RPMI7951 (cell line): ENCODE measurements at places on chromosomes 12 and 14.
A peak's percentile ranks its signal among the peaks of the same experiment; 100 is the strongest.

- DNase-seq, result no peak
Observed at GRCh38 chr12:131829791-131830334, 1.7 kb downstream of the MMP17 start.

- no peak for DNase-seq
Observed at GRCh38 chr12:19855851-19856250, 416.6 kb downstream of the AEBP2 start.

GRCh38 chr14:92154283-92154942 lies 32.6 kb downstream of the CPSF2 start:
- no peak for DNase-seq

GRCh38 chr14:91327661-91328312 lies 83.3 kb upstream of the GPR68 start:
- no peak for DNase-seq

DNA sequence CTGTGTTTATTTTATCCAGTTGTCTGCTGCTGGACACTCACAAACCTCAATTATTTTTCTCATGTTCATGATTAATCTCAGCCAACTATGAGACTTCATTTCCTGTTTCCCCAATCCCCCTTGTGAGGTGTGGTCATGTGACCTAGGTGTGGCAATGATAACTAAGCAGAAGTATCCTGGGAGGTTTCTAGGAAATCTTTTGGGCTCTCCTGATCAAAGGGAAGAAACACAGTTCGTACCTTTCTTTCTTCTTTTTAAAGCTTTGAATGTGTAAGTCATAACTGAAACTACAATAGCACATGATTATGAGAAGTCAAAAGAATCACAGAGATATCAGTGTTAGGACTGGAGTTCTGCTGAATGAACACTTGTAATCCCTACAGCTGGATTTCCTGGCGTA lies 34.4 kb upstream of the MANSC4 start:
- no peak for DNase-seq

GRCh38 chr12:118127867-118128266 lies 8.1 kb upstream of the PEBP1 start:
- no peak for DNase-seq

DNA sequence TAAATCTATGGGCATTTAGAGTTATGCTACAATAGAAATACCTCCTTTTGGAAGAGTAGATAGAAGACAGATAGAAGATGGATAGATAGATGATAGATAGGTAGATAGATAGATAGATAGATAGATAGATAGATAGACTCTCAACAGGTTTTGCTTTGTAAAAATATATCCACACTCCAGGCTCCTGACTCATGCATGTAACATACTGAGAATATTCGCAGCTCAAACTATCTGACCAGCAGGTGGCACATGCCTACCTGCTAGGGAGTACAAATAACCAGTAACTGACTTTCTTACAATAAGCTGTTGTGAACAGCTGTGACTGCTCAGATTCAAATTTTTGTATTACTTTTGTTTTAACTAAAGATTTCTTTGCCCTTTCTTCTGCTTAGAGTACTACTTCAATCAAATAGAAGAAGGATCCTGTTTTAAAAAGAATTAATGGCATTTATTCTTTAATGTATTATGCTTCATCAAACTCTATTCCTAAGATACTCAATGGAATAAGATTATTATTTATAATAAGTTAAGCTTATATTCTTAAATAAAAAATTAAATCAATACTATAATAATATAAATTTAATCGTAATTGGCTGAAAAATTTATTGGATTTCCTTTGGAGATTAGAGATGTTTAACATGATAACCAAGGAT lies 15.8 kb upstream of the CPNE8 start:
- peak; percentile 52 for DNase-seq

- DNase-seq, result no peak
Observed at GRCh38 chr12:106498056-106498455, 84.7 kb upstream of the RFX4 start.

DNA sequence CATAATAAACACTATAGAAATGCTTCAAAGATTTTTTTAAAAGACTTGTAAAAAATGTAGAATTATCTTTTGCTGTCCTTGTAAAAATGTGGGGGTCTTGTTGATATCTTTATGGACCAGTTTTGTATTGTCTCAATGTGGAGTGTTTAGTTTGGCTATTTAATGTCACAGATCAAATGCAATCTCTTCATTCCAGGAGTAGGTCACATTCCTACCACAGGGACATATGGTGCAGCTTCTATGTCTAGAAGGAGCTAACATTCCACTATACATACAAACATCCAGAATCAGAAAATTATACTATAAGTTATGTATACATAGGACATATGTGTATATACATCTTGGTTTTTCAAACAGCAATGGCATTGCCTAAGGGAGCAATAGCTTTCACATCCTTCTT lies 345.7 kb downstream of the BMP4 start:
- DNase-seq, result no peak
